ENCODE measurements at places on chromosomes 7 and 10.

GRCh38 chr7:115004121-115004520 lies 82.2 kb downstream of the MDFIC start:
- no peak for DNase-seq

GRCh38 chr10:80382989-80383388 lies 25.4 kb upstream of the PRXL2A start:
- no peak for DNase-seq

GRCh38 chr10:79942261-79943185 lies 6.4 kb downstream of the SFTPD start:
- DNase-seq = no peak

DNA sequence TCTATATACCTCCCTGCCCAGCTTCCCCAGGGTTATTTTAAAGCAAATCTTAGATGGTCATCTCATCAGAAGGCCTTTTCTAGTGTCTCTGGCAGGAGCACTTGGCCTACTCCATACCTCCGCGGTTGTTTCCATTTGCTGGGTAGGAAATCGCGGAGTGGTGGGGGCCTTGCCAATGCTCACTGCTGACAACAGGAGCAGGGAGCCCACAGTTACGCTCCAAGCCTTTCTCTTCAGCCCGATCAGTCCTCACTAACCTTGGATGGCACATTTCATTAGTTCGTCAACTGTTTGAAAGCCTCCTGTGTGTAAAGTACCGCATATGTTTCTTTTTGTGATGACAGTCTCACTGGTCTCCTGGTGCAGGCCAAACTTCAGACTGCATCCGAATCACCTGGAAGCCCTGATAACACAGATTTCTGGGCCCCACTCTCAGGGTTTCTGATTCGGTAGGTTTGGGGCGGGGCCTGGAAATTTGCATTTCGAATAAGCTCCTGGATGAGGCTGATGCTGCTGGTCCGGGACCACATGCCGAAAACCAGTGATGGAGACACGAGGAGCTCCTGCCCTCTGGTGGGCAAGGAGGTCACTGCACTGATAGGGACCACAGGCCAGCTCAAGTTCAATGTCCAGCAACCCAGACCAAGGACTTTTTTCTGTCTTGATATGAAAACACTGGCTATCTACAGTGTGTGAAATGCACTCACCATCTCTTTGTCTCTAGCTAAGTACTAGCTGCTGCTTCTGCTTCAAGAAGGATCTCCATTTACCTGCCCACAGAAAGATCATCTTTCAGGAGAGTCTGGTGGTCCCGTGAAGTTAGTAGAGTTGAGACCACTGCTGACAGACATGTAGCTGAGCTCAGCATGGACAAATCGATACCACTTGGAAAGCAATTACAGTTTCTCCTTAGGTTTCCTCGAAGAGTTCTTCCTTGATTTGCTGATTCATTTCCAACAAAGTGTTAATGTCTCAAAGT lies 14.0 kb downstream of the LRGUK start:
- no peak for DNase-seq

GRCh38 chr7:157522954-157523353 lies 186.2 kb downstream of the DNAJB6 start:
- no peak for DNase-seq

GRCh38 chr10:97796651-97797050 lies 24.9 kb upstream of the SFRP5 start:
- DNase-seq = no peak

GRCh38 chr10:71131096-71131495 lies 81.3 kb upstream of the UNC5B start:
- DNase-seq = no peak

GRCh38 chr7:129906700-129907099 lies 46.1 kb downstream of the UBE2H start:
- no peak for DNase-seq

DNA sequence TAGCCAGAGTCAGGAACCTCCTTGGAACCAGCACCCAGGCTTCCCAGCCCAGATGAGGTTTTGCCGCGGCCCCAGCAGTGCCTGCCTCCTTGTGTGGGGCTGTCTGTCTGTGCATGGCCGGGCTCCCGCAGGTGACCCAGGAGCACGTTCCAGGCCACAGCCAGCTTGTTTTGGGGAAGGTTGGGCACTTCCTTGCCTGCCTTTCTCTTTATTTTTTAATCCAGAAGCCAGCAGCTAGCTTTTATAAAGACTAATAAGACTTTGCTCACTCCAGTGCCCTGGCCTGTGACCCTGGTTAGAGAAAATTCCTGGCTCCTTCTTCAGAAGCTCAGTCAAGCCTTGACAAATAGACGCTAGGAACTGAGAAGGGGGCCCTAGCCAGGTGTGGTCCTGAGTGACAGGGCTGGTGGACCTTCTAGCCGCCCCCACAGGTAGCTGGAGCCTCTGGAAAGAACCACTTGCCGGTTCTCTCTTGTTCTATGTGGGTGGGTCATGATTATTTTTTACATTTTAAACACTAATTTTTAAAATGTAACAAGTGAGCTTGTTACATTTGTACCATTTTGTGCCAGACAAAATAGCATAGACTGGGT lies 837 bp downstream of the SLC29A3 start:
- DNase-seq = no peak

DNA sequence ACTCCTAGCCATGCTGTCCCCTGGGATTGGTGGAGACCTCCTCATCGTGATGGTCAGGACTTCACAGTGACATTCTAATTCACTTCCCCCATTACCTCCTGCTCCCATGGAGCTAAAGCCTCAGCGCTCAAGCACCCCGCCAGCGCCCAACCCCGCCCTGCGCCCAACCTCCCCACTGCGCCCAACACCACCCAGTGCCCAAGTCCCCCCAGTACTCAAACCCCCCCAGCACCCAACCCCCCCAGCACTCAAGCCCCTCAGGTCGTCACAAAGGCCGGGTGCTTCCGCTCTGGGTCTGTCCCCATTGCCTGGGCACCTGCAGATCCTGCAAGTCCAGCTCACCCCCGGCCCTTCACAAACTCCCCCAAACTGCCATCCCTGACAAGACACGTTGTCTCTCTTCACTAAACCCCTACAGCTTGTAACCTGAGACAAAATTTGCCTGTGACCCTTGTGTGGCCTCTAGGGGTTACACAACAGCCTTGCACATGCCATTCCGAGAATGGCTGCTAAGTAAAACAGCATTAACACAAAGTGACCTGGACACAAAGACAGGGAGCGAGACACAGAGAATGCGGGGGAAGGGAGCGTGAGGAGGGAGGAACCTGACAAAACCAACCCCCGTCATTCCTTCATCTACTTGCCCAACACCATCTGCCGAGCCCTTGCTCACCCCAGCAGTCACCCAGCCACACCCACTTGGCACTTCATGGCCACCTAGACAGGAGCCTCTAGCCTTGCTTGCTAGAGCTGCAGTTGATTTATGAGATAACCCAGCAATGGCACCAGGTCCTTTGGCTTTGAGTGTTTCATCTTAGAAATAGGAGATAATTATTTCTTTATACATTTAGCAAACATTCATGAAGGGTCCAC lies 107.8 kb downstream of the ADARB2 start:
- no peak for DNase-seq

- no peak for DNase-seq
These were observed 10.3 kb upstream of the AGR3 start for GRCh38 chr7:16891874-16892643.

DNA sequence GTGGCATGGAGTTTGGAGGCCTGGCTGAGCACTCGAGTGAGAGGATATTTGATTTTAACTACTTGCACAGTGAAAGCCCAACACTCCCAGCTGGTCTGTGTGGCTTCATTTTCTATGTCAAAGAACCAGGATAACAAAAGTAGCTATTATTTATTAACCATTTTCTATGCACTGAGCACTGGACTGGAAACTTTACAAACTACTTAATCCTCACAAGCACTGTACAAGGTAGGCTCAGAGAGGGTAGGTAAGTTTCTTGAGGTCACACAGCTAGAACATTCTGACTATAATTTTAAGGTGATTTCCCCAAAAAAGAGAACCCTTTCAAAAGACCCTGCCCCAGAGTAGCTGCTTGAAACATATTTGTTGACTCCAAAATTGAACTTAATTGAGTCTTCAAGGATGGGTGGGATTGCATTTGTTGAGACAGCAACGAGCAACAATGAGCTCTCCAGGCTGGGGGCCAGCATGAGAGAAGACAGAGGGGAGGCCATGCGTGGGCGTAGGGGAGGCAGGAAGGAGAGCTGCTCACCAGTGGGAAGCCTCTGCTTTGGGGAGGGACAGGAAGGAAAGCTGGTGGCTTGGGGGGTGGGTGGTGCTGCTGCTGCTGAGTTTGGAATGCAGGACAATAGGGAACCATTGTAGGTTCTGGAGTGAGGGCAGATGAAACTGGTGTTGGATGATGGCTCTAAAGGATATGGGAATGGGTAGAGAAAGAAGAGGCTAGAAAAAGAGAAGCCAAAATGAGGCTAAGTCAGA lies 31.5 kb downstream of the FAM241B start:
- DNase-seq = no peak

DNA sequence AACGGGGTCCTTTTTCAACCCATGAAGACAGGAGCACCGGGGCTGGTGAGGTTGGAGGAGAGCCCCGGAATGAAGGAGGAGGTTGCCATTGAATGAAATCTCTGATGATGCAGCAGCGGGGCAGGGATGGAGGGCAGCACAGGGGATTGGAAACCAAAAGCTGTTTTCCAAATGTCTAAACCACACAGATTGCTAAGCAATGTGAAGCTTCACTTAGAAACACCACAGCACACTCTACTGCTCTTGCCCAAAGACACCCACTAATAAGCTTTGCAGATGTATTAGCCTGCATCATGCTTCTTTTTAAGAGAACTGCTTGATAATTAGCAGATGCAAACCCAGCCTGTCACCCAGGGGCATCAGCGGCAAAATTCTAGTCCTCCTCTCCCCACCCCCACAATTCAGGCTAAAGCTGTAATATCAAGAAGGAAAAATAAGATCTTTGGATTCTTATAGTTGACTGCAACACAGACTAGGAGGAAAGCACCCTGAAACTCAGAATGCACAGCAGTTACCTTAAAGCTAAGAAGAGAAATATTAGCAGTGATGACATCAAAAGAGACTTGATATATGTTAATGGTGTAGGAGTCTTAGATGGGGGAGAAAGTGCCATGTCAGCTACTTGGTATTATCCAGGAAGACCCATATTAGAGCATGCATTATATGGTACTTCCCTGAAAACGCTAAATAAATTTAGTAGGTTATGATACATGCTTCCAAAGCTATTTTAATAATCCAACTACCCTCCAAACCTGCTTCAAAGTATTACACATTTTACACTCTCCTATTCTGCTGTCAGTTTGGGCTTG lies 666.7 kb downstream of the KCNMA1 start:
- DNase-seq = no peak

GRCh38 chr10:30046476-30046875 lies 12.9 kb downstream of the JCAD start:
- DNase-seq = no peak

DNA sequence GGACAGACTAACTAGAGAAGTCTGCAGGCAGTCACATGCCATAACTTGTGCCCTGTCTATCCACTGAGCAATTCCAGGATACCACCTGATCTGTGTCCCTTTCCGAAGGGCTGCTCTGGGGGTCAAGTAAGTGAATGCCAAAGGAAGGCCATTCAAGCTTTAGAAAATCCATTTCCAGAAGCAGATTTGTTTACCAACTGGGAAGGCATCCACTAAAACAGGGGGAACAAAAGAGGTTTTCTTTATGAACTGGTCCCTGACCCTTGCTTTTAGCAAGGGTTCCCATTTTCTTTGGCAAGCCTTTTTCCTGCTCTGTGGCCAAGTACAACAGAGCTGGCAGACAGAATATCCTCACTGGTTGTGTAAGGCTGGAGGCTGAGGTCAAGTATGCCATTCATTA lies 36.5 kb downstream of the ITPRID1 start:
- DNase-seq = no peak

DNA sequence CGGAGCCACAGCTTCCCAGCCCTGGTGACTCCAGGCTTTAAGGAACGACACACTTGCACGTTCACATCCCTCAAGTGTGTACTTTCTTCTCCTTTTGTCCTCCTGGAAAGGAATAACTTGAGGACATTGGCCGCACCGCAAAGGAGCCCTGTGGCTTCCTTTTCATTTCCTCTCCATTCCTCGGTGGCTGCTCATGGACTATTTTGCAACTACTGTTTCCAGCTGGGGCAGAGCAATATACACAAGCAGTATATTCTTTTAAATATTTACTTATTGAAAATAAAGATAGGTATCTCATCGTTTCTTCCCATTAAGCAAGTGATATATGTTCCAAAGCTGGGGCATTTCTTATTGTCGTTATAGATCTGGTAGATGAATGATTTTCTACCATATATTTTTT lies 97.2 kb upstream of the LYZL1 start:
- DNase-seq = no peak

DNA sequence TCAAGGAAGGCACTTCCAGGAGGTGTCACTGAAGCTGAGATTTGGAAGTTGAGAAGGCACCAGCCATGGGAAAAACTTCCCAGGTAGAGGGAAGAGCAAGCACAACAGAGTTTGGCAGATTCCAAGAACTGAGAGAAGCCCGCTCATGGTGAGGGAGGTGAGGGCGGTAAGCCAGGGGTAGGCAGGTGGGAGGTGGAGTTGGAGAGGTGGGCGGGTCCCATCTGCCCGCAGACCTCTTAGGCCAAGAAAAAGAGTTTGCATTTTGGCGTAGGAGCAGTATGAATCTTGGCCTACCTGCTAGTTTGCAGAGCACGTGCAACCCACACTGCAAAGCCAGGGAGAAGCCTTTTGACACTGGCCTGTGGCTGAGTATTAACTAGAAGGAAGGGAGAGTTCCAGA lies 18.8 kb downstream of the FRMPD2 start:
- no peak for DNase-seq

- no peak for DNase-seq
These were observed 21.1 kb upstream of the AUTS2 start for GRCh38 chr7:69577221-69577620.

GRCh38 chr10:88293073-88293472 lies 290.0 kb downstream of the RNLS start:
- no peak for DNase-seq

DNA sequence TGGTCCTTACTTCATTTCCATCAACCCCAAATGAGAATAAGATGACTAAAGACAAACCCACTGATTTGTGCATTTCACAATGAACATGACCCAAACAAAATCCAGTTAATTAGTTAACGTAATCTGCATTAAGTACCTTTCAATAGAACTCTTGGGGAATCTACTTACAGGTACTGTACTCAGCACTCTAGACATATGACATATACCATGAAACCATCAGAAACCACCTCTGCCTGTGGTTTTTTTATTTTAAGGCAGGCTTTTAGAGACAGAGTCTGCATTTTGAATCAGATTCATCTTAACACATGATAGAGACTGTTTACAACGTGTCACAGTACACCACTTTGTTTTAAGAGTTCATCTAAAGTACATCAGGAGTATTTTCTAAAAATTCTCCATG lies 168.4 kb downstream of the BTAF1 start:
- no peak for DNase-seq

GRCh38 chr7:140209866-140210609 lies 33.3 kb upstream of the KDM7A start:
- no peak for DNase-seq
